ENCODE measurements at places on chromosomes 5 and 9.

- no peak for DNase-seq
Observed at GRCh38 chr9:134178768-134179551, 14.6 kb upstream of the RNU6ATAC start.

- DNase-seq, result no peak
Observed at GRCh38 chr5:14752497-14753071, 88.1 kb downstream of the OTULIN start.

DNA sequence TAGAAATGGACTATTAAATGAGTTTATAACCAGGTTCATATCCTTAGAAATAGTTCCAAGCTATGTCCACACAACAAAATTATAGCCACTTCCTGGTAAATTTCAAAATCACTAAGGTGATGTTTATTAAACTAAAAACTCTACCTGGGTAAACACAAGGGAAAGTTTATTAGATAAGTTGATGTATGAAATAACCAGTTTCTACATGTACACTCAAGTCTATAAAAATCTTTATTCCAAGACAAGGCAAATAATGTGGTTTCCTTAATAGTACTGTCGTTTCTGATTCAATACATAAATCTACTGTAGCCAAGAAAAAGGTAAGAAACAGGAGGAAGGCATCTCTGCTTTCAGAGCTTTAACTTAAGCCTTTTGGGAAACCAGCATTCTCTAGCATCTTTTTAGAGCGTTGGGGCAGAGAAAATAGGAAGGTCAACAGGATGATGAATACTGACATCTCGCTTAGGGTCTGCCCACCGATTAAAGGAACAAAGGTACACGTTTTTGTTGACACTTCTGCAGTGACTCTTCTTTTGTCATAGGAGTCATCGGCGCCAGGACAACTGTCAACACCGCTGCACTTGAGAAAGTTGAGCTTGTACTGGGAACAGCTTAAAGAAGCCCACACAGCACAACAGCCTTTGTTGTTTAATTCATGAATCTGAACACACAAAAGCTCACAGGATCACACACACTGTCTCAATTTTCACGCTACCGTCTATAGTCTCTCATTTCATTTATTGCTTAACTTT lies 513.6 kb downstream of the SLCO4C1 start:
- DNase-seq, result no peak

DNA sequence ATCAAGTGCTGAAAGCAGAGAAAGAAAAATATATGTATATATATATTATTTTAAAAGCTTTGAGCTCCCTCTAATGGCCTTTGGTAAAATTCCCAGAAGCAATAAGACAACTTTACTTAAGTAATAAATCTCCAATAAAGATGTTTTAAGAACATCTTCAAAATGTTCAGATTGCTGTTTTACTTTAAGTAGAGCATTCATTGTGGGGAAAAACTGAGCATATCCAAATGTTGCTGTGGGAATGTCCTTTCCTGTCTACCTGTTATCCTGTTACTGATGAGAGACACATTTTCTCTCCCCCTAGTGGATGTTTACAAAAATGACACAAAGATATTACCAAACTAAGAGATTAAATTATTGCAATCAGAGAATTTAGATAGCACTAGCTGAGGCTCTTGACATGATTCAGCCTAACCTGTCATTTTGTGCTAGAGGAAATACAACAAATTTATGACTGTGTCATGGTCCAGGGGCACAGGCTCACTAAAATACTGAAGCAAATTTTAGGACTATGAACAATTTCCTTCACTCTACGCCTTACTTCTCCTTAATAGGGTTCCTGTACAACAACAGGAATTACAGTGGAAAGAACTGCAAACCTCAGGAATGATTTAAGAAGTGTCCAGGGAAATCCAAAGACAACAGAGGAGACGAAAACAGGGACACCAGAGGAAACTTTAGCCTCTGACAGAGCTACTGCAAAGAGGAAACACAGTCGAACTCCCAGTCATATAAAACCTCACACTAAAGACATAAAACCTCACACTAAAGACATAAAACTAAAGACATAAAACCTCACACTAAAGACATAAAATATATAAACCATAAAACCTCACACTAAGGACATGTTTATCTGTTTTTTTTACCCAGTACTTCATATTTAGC lies 24.3 kb upstream of the PRRC1 start:
- DNase-seq, result no peak

GRCh38 chr9:23686896-23687295 lies 139.1 kb downstream of the ELAVL2 start:
- no peak for DNase-seq

DNA sequence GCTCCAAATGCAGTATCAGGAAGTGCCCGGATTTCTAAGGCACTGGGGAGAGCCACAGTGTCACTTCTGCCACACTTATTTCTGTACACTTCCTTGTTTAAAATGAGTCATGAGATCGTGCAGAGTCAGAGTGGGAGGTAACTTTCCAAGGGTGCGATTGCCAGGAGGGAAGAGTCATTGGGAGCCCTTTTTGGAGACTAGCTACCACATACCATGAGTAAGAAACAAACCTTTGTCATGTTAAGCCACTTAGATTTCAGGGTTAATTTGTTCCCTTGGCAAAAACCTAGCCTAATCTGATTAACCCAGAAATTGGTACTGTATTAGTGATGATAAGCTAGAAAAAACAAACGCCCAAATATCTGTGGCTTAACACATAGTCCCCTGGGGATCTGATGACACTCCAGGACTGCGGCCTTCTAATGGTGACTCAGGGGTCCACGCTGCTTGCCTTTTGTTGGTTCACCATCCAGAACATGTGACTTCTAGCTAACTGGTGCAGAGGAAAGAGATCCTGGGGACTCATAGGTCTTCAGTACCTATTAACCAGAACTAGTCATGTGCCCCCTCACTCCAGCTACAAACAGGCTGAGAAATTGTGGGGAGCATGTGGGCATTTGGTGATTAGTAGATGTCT lies 48.6 kb upstream of the TLE1 start:
- peak; percentile 64 for DNase-seq

DNA sequence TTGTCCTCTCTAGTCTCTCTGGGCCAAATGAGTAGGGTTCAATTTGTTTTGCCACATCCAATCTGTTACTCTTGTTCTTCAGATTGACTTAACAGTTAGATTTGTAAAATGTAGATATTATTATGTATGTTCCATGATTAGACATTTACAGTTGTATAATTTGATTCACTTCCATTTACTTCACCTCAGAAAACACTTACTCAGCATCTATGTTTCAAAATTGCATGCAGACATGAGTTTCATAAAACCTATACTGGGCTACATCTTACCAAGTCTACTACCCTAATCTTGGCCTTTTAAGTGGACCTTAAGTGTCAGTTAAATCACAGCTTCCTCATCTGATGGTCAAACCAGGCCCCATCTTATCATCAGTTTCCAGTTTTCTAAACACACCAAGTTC lies 1181.2 kb upstream of the CDH9 start:
- no peak for DNase-seq

GRCh38 chr9:113631871-113632665 lies 168.5 kb downstream of the RGS3 start:
- DNase-seq, result no peak

DNA sequence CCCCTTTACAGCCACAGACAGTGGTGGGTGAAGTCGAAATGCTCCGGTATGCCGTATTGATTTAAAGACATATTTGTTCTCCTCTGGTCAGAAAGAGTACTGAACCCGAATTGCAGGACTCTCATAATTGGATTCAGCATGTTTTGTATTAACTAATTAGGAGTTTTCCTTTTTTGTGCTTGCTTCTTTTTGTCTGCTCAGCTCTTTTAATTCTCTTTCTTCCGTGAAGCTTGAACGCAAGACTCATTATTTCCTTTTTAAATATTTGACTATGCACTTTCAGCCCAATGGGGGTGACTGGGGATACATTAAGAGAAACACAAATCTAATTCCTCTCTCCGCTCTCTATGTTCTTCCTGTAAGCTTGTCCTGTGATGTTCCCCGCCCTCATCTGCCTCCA lies 246.6 kb upstream of the IRX2 start:
- no peak for DNase-seq

GRCh38 chr5:34533582-34534522 lies 122.3 kb upstream of the RAI14 start:
- no peak for DNase-seq

DNA sequence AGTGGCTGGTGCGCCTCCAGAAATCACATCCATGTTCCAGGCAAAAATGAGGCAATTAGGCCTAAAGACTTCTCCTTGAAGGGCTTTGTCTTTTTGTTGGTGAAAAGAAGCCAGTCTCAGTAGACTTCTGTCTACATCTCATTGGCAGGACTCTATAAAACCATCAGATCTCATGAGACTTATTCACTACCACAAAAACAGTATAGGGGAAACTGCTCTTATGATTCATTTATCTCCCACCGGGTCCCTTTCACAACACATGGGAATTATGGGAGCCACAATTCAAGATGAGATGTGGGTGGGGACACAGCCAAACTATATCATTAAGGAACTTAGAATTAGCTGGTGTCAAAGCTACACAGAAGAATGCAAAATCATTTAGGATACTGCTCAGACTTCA lies 77.7 kb upstream of the SNX2 start:
- no peak for DNase-seq

DNA sequence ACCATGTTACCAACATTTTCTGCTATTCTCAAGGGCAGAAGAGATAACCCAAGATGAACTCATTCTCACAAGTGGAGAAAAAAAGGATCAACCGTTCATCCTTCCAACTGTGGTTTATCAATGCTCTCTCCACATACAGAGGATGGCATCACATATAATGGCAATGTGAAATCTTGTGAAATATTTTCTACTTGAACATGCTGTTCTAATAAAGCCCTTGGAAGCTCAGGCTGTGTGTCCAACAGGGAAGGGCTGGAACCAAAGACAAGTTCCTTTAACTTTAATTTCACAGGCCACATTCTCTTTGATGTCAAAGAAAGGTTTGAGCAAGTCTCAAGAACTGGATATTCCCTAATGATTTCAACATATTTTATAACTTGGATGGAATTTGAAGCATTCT lies 230.5 kb downstream of the SPOCK1 start:
- DNase-seq, result no peak

DNA sequence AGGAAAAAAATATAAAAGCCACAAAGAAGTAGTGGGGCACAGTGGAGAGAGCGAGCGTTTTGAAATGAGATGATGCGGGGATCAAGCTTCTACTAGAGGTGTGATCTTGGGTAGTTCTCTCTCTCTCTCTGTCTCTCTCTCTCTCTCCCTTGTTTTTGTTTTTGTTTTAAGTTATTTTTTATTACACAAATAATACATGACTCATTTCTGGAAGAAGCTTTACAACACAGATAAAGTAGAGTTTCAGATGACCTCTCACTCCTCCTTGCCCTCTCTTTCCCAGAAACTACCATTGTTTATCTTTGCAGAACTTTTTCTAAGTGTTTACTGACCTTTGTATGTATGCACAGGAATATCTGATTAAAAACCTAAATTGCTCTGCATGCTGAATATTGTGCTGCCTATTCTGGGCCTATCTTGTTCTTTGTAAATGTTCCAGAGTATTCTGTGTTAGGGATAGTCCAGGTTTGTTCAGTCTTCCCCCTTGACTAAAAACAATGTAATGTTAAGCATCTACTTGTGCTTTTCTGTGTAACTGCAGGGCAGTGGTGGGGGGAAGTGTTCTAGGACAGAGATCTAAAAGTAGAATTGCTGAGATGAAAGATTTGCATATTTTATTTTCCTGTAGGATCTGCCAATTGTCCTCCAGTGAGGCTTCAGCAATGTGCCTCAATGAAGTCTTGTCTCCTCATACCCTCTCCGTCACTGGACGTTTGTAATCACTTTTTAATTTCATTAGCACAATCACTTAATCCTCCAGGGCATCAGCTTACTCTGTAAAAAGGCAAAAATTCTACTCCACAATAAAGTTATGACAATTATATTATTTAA lies 52.0 kb downstream of the FYB1 start:
- DNase-seq, result no peak

GRCh38 chr5:126410623-126411022 lies 12.6 kb upstream of the GRAMD2B start:
- DNase-seq, result no peak
